Stimulated activated CD4-positive, alpha-beta T cell treated with anti-CD3 and anti-CD28 coated beads, Interleukin-4, amount 100 ng/mL, for 48 hours (primary cell): ENCODE measurements at places on chromosomes 5 and 9.
A peak's percentile ranks its signal among the peaks of the same experiment; 100 is the strongest.

DNA sequence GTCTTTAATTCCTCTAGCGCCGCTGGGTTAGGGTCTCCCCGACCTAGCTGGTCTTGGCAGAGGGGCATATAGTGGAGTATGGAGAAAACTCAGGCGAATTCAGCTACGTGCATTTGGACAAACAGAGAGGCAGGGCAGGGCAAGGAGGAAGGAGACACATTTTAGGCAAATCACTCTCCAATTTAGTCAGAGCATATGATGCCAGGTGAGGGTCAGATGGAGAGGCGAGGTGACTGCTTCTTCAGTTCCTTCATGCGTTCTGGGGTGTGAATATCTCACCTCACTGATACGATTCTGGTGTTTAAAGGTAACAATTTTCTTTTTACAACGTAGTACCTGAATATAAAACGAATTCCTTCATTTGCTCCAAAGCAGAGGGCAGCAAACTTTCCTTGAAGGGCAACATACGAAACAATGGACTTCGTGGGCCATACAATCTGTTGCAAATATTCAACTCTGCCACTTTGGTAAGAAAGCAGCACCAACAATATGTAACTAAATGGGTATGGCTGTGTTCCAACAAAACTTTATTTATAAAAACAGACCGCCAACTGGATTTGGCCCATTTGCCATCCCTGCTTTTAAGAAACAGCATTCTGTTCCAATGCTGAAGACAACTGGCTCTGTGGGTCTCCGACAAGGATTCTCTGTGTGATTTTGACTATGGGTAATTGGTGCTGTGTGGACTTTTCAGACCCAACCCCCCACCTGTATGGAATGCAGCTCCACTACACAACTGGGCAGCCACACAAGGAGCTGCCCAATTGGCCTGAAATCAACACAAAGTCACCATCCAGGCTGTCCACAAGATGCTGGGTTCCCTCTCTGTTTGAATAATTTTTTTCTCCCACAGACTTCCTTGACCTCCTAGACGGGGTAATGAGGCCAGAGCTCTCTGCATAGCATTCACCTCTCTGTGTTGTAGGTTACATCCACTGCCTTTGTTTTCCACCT, 53.8 kb downstream of the RAPGEF1 start:
- DNase-seq = no peak

DNA sequence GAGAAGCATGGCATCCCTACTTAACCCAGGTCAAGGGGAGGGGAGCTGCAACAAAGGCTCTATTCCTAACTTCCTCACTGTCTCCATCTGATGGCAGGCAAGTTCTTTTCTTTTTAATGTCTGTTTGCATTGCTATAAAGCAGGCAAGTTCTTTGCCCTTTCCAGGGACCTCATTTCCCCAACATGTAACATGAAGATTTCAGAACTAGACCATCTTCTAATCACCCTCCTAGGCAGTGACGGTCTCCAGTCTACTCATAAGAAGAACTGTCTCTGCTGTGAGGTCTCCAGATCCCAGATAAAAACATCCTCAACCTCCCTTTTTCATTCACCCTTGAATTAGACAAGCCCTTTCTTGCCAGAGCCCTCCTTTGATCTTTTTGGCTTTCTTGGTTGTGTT, 42.1 kb downstream of the PPP1R2B start:
- no peak for DNase-seq

GRCh38 chr9:104882566-104882965, 45.4 kb downstream of the ABCA1 start:
- DNase-seq = no peak

- no peak for DNase-seq
Measured at GRCh38 chr9:106843371-106843770, 19.6 kb upstream of the ZNF462 start.

DNA sequence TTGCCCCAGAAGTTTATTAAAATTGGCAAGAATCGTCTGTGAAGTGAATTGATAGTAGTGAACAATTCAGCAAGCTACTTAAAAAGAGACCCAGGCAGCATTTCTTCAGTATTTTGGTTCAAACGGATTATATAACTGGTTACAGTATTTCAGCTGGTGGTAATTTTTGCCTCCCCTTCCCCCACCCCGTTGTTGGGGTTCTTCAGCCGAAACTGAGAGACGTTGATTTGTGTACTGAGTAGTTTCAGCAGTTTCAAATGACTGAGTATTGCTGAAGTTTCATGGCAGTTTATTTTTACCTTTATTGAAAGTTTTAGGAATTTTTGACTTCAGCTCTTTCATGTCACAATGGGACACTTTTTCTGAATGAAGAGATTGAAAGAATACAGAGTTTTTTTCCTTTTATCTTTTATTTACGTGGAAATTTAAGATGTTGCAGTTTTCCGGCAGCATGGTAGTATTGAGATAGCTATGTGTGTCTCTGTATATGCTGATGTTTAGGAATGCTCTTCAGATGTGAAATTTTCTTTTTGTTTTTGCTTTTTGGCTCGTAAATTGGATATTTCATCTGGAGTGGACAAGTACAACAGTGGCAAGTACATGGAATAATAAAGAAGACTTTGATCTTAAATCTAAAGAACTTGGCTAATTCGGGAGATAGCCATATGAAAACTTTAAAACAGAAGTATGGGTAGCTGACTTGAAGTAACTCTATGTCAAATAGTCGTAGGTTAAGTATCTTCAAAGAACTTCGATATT, 1.9 kb downstream of the GPBP1 start:
- peak; percentile 30 for DNase-seq

DNA sequence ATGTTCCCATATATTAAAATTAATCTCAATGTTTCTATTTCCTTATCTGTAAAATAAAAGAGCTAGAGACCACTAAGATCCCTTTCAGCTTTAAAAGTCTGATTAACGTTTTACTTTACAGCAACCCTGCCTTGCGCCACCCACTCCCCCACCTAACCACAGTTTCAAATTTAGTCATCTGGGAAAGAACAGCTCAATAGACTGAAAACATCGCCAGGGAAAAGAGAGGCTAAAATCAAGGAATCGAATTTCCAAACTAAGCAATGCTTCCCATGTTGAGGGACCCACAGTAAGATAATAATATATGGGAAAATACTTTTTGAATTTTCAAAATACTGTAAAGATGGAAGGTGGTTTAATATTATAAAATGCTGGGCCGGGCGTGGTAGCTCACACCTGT, 6.6 kb downstream of the SAXO1 start:
- no peak for DNase-seq

GRCh38 chr5:115798252-115798651, 18.2 kb downstream of the CDO1 start:
- no peak for DNase-seq

GRCh38 chr5:68274847-68275651, 59.5 kb downstream of the PIK3R1 start:
- no peak for DNase-seq

DNA sequence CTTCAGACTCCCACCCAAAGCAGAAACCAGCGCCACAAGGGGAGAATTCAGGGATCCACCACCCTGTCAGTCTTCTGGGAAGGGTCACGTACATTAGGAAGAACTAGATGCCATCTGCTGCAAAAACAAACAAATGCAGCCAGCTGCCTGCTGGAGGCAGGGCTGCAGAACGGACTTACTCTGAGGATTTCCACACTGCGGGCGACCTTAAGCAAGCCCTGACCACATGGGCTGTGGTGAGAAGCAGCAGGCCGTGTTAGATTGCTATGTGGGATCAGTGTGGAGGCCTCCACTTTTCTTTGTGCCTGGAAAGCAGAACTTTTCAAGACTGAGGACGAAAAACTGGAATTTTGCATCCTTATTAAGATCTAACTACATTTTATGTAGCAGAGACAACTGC, 13.4 kb upstream of the LTC4S start:
- no peak for DNase-seq

DNA sequence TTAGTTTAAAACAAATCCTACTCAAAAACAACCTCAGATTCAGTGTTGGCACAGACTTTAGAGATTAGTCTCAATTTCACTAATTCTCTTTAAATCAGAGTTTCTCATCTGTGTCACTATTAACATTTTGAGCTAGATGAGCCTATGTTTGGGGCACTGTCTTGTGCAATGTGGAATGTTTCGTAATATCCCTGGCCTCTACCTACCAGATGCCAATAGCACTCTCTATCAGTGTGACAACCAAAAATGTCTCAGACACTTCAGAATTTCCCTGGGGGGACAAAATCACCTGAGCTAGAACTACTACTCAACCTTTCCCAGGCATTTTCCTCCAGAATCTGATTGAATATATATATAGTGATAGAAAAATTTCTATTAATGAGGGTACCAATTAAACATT, 465.2 kb upstream of the RGMB start:
- DNase-seq = no peak

DNA sequence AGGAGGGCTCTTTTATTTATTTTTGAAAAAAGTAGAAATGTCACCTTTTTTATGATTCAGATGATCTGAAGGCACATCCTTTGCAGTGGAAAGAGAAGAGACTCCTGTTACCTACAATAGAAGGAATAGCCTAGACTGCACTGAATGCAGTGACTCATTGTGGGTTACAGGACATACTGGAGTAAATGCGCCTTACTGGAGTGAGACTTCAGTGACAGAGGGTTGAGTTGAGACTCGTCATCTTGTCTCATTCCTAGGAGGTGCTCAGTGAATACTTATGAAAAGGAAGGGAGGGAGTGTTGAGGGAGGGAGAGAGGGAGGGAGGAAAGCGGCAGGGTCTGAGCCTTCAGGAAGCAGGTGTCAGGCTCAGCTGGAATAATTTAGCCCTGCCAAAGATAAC, 25.2 kb downstream of the ANKRA2 start:
- DNase-seq = no peak

- DNase-seq = no peak
Measured at GRCh38 chr5:73213566-73213998, 40.6 kb downstream of the TMEM174 start.

GRCh38 chr5:7088849-7089248, 307.1 kb upstream of the ADCY2 start:
- DNase-seq = no peak

- no peak for DNase-seq
Measured at GRCh38 chr9:109906766-109907382, 126.9 kb downstream of the PALM2AKAP2 start.

GRCh38 chr9:128208946-128209669, 5.9 kb downstream of the DNM1 start:
- no peak for DNase-seq

- no peak for DNase-seq
Measured at GRCh38 chr9:80881940-80882339, 807.4 kb downstream of the TLE1 start.

GRCh38 chr9:128785427-128785826, 1.6 kb upstream of the TBC1D13 start:
- DNase-seq = no peak

- peak; percentile 33 for DNase-seq
Measured at GRCh38 chr9:127574072-127574993, 37.7 kb upstream of the STXBP1 start.

- no peak for DNase-seq
Measured at GRCh38 chr5:170161069-170161468, 55.4 kb downstream of the FOXI1 start.

DNA sequence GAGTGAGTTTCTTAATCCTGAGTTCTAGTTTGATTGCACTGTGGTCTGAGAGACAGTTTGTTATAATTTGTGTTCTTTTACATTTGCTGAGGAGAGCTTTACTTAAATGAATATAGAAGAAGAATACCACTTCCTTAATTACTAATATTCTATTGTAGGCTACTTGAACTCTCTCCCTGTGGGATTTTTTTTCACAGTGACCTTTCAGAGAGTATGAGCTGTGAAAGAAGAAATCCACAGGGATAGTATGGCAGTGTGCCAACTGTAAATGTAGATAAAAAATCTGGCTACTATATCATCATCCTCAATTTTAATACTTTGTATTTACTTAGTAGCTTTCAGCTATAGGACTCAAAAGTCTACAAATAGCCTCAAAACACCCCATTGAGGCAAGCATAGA, 67.3 kb downstream of the COMMD10 start:
- no peak for DNase-seq

- DNase-seq = no peak
Measured at GRCh38 chr5:45171563-45171962, 362.8 kb downstream of the MRPS30 start.

DNA sequence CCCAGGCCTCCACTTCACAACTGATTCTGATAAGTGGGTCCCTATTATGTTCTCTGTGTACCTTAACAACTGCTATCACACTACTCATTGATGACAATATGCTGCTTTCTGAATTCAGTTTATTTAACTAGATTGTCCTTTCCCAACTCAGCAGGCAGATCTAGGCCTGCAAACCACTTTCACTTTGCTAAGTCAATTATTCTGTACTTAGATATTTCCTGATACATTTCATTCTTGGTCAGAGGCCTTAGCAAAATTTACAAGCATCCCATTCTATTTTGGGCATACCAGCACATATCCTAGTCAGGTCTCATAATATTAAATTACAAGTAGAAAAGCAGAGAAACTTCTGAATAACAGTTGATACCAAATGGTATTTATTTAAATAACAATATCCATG, 235.7 kb upstream of the HAPLN1 start:
- DNase-seq = no peak

GRCh38 chr9:36118706-36119105, 17.8 kb upstream of the GLIPR2 start:
- no peak for DNase-seq

DNA sequence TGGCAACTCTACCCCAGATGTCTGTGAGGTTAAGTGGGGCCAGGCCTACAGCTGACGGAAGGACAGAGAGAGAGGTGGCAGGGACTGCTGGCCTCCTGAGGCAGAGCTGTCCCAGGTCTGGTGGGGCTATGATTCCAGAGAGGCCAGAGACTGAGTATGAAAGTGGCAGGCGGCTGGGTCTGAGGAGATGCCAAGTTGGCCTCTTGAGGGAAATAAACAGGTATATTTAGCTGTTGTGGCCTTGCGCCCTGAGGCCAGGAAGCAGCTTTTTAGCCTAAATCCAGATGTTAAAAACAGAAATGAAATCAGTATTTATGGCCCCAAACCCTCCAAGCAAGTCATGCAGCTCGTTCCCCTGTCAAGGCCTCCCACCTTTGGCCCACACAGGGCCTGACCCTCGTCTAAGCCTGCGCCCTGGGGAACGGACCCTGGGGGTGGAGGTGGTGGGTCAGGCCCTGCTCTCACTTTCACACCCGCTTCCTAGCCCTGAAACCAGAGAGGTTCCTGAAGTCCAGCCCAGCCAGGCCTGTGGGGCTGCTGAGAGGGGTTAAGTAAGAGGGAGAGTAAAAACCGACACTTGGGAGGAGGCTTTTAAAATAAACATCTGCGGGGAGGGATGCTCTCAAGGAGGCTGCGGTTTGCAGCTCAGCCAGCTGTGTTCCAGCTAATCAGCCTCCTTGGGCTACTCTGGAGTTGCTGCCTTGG, 18.7 kb downstream of the PCDHGC5 start:
- DNase-seq = no peak

DNA sequence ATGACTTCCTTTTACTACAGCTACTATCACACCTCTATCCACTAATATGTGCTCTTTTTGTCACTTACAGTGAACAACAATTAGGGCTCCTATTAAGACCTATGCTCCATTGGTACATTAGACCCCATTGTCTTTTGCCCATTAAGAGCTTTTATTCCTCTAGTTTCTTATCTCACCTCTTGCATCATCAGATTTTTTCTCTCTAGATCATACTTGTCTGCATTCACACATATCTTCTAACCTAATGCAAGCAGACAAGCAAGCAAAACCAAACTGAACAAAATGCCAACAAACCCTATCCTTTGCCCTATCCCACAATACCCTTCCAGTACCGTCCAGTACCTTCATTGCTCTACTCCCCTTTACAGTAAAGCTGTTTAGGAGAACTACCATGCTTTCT, 10.1 kb upstream of the RBM27 start:
- no peak for DNase-seq
